Hippocampal formation (tissue), 2 donors: ENCODE measurements at places on chromosomes 16 and 17.

GRCh38 chr16:35154627-35155026 lies 1695.2 kb downstream of the TP53TG3F start:
- no peak for DNase-seq

DNA sequence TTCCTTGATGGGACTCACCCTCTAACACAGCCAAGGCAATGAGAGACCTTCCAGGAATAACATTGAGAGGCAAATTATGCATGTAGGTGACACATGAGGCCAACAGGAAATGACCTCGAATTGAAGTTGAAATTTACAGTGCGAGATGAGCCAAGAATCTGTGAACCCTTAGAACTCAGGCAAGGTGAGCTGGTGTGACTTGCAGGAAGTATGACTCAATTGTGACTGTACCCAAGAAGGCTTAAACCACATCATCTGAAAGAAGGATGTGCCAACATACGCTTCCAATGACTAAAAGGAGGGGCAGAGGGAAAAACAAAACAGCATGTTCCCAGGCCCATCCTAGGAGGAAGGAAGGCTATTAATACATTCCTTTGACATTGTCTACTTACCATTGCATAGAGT lies 44.8 kb downstream of the PITPNC1 start:
- no peak for DNase-seq

DNA sequence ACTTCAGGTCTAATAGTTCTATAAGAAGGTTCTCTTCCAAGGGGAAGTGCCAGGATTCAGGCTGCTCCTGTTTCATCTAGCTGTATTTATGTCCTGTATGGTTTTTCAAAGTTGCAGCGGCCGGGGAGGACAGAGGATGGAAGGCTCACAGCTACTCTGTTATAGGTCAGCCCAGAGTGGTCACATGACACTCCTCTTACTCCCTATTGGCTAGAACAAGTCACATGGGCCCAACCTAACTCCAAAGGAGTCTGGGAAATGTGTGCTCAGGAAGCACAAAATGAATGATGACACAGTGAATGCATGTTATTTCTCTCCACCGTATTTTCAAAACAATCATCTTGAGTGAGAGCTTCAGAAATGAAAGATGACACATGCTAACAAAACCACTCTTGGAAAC lies 645.1 kb upstream of the RBFOX1 start:
- no peak for DNase-seq

GRCh38 chr17:82399601-82400101 lies 18.5 kb upstream of the HEXD start:
- DNase-seq = no peak

GRCh38 chr17:51407576-51407975 lies 147.2 kb downstream of the UTP18 start:
- no peak for DNase-seq

DNA sequence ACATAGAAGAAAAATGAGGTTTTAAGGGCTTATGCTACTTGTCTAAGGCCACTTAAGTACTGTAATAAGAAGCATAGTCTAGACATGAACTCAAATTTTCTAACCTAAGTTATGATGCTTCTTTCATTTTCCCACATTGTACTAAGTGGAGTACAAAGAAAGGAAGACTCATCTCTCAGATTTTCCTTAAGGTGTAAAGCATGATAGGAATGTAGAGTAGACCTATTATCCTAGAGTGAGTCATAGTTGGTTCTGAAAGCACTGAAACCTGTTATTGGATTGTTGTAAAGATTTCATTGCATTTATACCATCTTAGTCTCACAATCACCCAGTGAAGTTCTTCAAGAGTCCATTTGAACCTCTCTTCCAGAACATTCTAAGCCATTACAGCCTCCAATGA lies 343.8 kb downstream of the TOX3 start:
- DNase-seq = no peak

- no peak for DNase-seq
Measured at GRCh38 chr17:50642071-50642721, 7.5 kb downstream of the ABCC3 start.

GRCh38 chr16:59213952-59214351 lies 479.8 kb upstream of the GOT2 start:
- no peak for DNase-seq

DNA sequence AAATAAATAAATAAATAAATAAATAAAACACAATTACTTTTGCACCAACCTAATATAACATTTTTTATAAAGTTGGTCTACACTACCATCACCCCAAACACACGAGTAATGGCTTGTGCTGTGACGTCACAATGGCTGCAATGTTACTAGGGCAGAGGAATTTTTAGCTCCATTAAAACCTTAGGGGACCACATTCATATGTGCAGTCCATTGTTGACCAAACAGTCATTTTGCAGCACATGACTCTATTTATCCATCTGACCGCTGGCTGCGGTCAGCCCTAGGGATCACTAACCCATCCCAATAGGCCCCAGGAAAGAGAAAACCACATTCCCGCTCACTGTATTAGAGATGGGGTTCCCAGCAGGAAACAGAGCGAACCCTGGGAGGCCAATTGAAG lies 9.6 kb downstream of the CDH5 start:
- DNase-seq = no peak

DNA sequence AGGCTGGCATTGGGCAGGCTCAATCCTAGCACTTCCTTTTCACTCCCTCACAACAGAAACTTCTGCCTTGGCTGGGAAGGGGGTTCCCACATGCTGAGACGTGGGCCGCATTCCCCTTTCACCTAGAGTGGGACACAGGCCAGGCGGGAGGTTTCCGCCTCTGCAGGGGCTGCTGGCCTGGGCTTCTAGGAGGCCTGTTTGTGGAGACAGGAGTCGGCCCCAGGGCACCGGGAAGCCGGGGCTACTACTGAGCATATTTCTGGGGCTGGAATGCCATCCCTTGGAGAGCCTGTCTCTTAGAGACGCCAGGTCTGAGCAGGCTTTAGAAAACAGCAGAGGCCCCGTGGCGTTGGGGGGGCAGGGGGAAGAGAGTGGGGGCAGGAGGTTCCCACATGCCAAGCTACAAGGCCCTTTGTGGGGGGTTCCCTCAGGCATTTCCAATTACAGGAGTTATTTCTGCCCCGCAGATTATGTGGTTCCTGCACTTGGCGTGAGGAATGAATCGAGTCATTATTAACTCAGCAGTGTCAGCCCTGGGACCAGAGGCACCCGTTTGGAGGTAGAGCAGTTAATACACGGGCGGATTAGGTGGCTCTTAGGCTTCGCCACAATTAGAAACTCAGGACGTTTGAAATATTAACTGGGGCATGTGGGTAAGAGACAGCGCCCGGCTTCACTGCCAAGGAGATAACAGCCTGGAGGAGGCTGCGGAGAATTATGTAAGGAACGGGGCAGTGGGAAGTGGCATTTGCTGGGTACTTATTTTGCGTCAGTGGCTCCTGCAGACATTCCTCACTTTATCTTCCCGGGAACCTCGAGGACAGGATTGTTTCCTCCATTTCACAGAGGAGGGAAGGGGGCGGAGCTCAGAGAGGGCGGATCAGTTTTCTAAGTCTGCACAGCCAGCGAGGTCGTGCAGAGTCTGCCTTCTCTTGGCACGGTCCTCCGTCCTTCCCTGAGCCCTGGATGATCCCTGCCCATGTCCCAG lies 162.5 kb downstream of the MAF start:
- peak; percentile 42 for DNase-seq

- peak; percentile 37 for DNase-seq
Measured at GRCh38 chr17:44115585-44116415, 7.6 kb downstream of the HDAC5 start.

DNA sequence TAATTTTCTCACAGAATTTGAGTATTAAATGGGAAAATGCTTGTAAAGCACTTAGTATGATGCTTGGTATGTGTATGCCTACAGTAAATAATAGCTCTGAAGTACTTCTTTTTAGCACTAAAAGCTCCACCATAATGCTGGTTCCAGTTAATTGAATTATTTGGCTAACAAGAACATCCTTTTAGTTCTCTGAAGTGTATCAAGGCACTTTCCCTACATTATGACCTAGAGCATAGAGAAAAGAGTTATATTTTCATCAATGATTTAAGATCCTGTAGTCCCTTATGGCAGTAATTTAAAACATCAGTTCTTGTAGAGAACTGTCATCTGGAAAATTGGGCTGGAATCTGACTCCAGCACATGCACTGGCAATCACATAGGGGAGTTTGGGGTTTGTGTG lies 21.9 kb upstream of the PHAF1 start:
- no peak for DNase-seq

DNA sequence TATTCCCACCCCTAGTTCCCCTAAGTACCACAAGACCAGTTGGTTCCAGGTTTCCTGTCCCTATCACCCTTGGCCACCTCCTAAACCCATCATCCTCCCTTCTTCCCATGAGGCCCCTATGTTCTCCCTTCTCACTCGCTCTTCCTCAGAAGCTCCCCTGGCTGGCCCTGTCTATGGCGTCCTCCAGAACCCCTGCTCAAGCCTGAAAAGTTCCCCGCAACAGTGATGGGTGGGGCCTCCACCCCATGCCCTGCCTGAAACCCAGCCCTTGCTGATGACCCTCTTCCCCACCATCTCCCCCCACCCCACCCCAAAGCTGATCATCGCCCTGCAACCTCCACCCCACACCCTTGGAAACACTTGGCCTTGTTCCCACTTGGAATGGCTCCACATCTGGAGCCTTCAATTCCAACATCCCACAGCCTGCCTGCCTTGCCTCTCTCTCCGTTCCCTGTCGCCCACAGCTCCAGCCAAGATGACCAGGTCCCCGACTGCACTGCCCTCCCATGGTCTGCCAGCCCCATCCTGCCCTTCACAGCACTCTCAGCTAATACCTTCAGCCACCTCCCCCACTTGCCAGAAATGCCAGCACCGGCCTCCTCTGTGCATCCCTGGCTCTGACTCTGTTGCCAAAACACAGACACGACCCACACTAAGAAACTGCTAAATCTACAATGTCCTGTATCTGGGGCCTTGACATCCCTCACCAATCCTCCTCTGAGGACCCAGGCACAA lies 10.5 kb downstream of the OSBPL7 start:
- no peak for DNase-seq

- no peak for DNase-seq
Measured at GRCh38 chr17:80780381-80781198, 211.1 kb upstream of the CHMP6 start.

GRCh38 chr16:25676820-25677219 lies 14.9 kb upstream of the HS3ST4 start:
- no peak for DNase-seq

GRCh38 chr17:83096401-83097224 lies 17.2 kb downstream of the METRNL start:
- no peak for DNase-seq

- no peak for DNase-seq
Measured at GRCh38 chr16:58126451-58126961, 2.7 kb downstream of the CFAP20 start.

GRCh38 chr17:48755356-48755755 lies 26.8 kb upstream of the HOXB13 start:
- DNase-seq = no peak

- no peak for DNase-seq
Measured at GRCh38 chr17:82117139-82118090, 19.4 kb upstream of the FASN start.

DNA sequence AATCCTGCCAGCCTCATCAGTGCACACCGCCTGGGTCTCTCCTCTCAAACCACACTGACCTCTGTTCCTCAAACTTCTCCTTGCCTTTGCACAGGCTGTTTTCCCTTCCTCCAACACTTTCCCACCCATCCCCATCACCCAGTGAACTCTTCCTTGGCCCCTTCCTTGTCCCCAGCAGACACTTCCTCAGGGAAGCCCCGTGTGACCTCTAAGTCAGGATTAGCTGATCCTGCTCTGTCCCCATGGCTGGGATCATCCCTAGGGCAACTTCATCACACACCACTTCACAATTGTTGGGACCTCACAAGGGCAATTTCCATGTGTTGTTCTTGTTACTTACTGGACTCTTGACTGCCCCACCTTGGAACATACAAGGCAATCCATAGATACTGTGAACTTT lies 67.8 kb downstream of the WSB1 start:
- DNase-seq = no peak

DNA sequence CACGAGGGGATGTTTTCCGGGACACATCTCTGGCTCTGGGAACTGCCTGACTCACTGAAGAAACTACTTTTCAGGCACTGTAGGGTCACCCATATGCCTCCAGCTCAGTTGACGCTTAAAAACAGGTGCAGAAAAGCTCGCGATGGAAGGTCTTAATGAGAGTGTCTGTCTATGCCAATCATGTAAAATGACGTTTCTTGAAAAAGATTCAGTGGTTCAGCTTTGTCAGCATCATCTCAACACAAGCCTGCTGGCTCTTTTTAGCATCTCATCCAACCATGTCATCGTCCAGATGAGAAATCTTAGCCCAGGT lies 27.5 kb downstream of the OR1D5 start:
- no peak for DNase-seq

DNA sequence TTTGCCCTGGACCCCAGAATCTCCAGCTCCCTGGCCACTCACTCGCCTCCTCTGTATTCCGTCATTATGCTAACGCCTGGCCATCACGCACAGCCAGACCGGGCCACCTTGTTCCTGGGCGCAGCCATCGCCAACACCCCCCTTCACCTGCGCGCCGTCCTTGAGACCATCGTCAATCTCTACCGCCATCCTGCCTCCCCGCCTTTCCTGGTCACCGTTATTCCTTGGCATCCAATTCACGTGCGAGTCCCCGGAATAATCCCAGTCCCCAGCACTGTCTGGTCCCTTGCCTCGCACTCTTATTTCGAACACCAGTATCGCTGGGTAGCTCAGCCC lies 541 bp downstream of the VKORC1 start:
- no peak for DNase-seq
